ENCODE measurements at places on chromosomes 13 and 19.

- DNase-seq = peak; percentile 28
Measured at GRCh38 chr13:20231839-20232555, at the start of gene GJB6. Gene GJB6, minus strand, starts transcription at chr13:20232319. Its CDS starts 8,839 bp downstream, at chr13:20223480.

DNA sequence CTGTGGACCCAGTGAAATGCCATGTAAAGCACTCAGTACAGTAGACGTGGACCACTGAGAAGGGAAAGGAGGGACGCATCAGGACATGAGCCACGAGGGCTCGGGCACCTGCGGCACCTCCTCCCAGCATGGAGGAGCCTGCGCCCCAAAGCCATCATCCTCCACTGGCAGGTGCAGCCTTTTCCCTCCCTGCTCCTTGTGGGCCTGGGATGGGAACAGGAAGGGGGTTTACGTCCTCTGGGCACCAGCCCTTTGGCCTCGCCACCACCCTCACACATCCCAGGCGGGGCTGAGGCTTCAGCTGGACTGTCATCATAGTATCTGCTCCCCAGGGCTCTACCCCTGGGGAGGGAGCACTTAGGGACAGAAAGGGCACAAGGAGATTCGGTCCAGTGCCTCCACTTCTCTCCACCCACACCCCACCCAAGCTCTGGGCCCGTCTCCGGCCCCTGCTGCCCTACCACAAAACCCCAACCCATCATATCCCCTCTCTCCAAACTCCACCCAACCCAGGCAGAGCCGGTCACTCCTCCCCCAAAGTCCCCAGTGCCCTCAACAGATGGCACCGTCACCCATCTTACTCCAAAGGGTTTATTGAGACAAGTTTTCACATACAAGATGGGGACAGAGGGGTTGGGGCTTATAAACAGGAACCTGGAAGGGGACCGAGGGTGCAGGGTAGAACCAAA is 2.2 kb upstream of the PRKD2 start:
- DNase-seq = no peak

- peak; percentile 71 for DNase-seq
Measured at GRCh38 chr19:4576016-4576933, 16.8 kb upstream of the SEMA6B start.

DNA sequence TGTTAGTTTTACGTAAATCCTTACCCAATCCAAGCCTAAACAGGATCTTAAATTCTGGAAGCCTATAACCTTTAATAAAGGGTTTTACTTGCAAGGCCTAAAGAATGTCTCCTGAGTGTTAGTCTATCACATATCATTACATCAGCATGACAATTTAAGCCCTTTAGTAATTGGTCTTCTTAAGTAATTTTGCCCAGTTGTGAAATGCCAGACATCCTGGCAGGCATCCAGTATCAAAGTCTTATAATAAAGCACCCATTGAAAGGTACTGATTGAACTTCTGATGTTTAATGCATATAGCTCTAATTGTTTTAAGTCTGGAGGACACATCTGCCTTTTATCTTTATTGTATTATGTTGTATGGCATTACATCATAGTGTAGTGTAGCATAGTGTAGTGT is 1078.9 kb downstream of the SLITRK1 start:
- DNase-seq = no peak

GRCh38 chr13:37868691-37869505 is 674 bp downstream of the TRPC4 start:
- no peak for DNase-seq

- DNase-seq = no peak
Measured at GRCh38 chr19:12995596-12996405, 526 bp downstream of the NFIX start.

GRCh38 chr13:73225990-73226389 is 167.2 kb downstream of the KLF5 start:
- DNase-seq = no peak

DNA sequence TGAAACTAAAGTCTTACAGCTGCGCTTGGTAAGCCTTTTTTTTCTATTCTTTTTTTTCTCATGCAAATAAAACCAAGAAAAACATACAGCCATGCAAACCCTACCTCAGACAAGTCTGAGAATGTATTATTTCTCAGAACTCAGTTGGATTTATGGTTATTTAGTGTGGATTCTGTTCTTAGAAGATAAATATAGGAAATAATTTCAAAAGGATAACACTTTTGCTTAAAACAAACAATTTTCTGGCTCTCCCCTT is 40.7 kb upstream of the TNFSF11 start:
- no peak for DNase-seq

DNA sequence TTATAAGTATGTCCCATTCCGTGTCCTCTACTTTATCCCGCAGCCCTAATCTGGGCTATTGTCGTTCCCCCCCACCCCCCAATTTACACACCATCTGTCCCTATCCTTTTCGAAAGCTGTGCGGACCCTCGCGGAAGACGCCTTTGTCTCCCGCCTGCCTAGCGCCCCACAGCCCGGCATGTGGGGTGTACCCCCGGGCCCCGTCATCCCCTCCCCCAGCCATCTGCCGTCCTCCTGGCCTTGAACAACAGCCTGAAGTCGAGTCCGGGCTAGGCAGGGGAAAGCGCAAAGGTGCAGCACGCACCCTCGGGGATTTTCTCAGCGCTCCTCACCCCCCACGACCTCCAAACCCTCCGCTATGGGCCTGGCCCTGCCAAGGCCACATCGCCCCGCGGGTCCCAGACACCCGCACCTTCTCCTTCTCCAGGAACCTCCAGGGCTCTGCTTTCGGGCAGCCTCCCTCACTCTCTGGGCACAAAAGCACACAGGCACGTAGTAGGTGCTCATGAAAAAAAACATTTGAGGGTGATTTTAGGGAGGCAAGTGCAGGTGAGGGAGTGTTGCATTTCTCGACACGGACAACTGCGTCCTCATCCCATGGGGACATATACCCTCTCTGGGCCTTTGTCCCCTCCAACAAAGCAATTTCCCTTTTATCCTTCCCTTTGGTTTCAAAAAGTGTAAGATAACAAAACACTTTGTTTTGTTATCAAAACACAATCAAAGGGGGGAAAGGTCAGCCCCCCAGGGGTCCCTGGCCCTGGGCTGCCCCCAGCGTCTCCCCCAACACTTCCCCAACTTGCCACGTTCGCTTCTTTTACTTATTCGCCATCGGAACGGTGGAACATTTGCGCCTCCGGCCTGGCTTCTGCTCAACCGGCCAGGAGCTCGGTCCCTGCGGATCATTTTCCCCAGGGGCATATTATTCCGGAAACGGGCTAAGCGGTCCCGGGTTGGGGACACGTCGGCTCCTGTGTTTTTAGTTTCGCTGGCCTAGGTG is 16.4 kb downstream of the CCDC124 start:
- no peak for DNase-seq

DNA sequence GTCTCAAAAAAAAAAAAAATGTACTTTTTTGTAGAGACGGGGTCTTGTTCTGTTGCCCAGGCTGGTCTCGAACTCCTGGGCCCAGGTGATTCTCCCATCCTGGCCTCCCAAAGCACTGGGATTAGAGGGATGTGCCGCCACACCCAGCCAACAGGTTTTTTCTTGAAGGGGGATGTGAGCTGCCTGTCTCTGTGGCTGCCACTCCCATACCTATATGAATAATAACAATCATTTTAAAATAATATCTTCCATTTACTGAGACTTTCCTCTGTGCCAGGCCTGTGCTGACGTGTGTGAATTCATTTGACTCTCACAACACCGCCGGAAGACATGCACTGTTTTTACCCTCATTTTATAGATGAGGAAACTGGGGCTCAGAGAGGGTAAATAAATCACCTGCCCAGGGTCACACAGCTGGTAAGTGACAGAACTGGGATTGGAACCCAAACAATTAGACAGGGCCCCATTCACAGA is 7.2 kb upstream of the BCL3 start:
- no peak for DNase-seq

- DNase-seq = no peak
Measured at GRCh38 chr19:2070436-2070827, 19.4 kb upstream of the MKNK2 start.

- DNase-seq = no peak
Measured at GRCh38 chr13:53131361-53131760, 102.7 kb downstream of the OLFM4 start.

DNA sequence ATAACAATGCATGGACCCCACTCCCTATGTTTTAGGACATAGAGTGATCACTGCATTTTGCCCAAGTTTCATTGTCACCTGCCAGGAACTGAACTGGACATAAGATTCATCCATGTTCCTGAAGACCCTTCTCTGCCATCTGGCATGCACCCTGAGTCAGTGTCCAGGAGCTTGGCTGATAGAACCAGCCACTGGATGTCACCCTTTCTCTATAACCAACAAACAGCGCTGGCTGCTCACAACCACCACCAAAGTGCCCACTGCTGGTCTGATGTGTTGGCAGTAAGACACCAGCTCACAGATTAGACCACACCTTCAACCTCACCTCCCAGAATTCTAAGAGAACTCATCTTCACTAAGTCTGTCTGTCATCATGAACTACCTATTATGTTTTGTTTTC is 333.4 kb downstream of the ITGBL1 start:
- DNase-seq = no peak

- no peak for DNase-seq
Measured at GRCh38 chr19:29288256-29288655, 75.3 kb upstream of the UQCRFS1 start.

DNA sequence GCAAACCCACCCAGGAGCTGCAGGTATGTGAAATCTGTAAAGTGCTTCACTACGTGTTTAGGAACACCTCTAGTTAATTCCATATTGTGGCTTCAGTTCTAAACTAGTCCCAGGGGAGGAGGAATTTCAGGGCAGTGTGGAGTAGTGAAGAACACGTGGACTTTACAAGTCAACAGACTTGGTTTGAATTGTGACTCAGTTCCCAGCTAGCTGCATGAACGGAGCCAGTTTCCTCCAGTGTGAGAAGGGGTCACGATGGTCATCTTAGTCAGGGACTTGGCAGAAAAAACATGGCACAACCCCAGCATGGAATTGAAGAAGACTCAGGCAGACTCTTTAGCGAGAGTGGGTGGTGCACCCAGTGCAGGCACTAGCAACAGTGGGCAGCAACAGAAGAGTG is 175.7 kb upstream of the UBL3 start:
- DNase-seq = no peak

- DNase-seq = no peak
Measured at GRCh38 chr19:296476-297225, 5.4 kb upstream of the PLPP2 start.

GRCh38 chr19:54191011-54191810 is at the start of gene TSEN34:
Gene TSEN34, plus strand, starts transcription at chr19:54191308. Its CDS starts 57 bp downstream, at chr19:54191365.
- peak; percentile 31 for DNase-seq

DNA sequence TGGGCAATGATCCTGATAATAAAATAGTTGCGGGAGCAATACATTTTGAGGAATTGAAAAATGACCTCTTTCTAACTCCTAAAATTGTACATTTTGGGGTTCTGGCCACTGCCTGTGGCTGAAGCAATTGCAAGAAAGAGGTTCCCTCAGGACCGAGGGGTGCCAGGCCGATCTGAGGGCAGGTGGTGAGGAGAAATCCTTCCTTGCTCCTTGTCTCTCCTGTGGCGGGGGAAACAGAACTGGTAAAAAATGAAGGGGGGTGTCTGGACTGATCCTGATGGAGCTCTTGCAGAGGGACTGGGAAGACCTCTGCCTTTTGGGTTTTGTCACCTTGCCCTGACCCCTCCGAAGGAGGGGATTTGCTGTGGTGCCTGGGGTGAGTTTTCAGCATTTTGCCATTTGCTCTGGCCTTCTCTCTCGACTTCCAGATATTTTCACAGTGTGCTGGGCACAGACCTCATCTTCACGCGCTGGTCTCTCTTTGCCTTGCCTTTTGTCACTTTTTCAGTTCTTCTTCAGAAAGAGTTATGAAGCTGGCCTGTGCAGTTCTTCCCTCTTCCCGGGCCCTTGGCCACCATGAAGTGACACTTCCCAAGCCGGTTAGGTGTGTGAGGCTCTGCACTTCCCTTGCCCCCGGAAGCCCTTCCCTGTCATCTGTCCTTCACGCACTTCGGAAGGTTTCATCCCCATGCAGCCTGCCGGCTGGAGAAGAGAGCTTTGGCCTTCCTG is 22.2 kb downstream of the NFIX start:
- DNase-seq = no peak
